ENCODE measurements at places on chromosomes 6 and 20.

DNA sequence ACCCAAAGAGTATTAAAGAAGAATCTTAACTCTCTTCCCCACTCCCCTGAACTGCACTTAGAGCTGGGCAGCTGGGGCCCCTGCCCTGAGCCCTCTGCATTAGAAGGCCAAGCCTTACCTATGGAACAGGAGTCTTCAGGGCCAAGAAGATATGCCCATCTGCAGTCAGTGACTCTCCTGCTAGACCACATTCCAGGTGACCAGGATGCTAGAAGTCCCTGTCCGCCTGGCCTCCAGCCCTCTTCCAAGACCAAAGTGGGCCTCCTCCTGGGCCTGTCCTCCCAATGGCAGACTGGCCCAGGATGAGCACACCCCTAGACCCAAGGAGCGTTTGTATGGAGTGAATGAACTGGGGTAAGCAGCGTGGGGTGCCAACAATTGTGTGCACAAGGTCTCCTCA is 259.1 kb downstream of the LY86 start:
- no peak for DNase-seq

DNA sequence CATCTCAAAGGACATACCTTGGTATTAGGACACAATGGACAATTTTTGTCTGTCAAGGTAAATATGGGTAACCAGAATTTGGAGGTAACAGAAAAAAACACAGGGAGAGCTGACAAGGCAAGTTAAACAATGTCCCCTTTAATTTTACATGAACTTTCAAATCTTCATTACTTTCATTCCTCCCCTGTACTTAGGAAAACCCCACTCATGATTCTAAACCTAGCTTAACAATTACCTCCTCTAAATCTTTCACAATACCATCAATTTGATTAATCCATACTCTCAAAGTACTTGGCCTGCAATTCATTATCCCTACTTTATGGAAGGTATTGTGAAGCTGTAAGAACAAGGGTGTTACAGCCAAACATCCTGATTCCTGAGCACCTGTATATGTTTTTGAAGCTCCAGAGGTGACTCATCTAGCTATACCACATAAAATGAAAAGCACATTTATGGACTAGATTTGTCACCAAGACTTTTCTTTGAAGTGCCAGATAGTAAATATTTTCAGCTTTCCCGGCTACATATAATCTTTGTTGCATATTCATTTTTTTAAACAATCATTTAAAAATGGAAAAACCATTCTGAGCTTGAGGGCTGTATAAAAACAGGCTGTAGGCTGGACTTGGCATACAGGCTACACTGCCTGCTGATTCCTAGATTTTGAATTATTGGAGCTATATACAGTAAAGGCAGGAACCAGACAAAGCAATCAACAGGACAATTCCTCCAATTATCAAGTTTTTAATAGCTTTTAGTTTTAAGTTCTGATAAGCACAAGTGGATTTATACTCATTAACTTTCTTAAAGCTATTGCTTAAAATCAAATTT is 22.9 kb downstream of the DEK start:
- DNase-seq: no peak

DNA sequence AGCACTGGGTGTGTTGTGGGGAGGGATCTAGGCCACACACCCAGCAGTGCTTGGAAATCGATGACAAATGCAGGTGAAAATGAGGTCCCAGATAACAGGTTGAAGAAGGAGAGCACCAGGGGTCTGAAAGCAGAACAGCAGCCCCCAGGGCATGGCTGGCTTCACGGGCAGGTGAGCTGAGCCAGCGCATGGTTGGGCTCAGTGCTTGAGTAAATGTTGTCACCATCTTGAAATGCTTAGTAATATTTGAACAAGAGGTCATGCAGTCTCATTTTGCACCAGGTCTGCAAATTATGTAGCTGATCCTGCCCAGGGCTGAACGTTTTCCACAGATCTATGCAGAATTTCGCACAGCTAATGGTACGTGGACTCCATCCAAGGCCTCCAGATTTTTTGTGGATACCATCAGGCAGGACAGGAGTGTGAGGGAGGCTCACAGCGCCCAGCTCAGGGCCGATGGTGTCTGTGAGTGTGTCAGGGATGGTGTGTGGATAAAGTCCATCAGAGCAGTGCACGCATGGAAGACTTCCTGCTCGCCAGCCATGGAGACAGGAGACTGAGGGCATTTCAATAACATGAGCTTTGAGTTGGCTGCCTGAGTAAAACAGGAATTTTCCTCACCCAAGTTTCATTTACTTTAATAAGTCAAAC is 53.1 kb upstream of the SNX9 start:
- no peak for DNase-seq

- DNase-seq: no peak
These were observed 164.5 kb downstream of the UNC5CL start for GRCh38 chr6:40874495-40874894.

GRCh38 chr6:11615214-11615602 is 77.7 kb downstream of the TMEM170B start:
- DNase-seq: no peak

Data from GM12892 (cell line).